ENCODE measurements at places on chromosomes 7 and 10.

DNA sequence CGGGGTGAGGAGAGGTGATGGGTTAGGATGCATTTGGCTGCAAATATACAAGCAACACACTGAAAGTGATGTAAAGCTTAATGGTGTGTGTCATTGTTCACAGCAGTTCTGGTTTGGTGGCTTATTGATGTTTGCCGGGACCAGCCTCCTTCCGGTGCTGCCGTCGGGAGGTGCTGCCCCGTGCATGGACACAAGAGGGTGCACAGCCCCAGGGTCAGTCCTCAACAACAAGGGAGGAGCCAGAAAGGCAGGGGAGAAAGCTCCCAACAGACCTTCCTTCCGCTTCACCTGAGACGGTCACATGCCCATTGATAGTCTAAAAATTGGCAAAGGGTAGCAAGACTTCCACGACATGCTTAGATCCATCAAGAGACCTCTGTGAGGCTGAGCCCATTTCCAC is 9.5 kb downstream of the RNF32 start:
- DNase-seq, result peak; percentile 42

GRCh38 chr10:57955076-57955475 is 312.6 kb downstream of the IPMK start:
- DNase-seq, result no peak

- DNase-seq, result no peak
Measured at GRCh38 chr7:7099584-7100014, 82.7 kb upstream of the C1GALT1 start.

- peak; percentile 39 for DNase-seq
Measured at GRCh38 chr7:98133181-98133580, 26.5 kb downstream of the LMTK2 start.

GRCh38 chr7:213324-213993 is 21.1 kb downstream of the FAM20C start:
- no peak for DNase-seq

- no peak for DNase-seq
Measured at GRCh38 chr7:116811768-116812167, 50.6 kb upstream of the CAPZA2 start.
